Naive thymus-derived CD4-positive, alpha-beta T cell (primary cell): ENCODE measurements at places on chromosomes 1 and 21. TPM values are rescaled to one million over a fixed set of nuclear protein-coding genes. Genes with fewer than 3 reads are reported as not detected.

DNA sequence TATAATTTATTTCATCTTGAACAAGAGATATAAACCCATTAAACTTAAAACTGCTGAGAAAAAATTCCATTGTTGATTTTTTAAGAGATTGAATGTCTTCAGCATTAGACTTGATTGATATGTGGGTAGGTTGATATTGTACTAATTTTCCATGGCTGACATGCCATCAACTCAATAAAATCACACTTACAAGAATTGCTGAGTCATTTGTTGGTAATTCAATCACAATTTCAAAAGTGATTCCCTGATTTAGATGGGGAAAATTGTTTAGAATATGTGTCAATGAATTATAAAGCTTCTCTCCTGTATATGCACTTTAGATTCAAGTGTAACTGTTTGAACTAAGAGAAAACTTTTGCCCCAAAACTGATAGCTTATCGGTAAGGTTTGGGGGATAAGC lies 223.5 kb upstream of the NCAM2 start:
- H3K4me1 ChIP-seq: no peaks in the 10 kb centered on the region
- H3K36me3 ChIP-seq: no peaks in the 10 kb centered on the region
- no peak overlapping the region for H3K4me3 ChIP-seq
- H3K27ac ChIP-seq: no peak overlapping the region
- no peaks in the 10 kb centered on the region for H3K27me3 ChIP-seq

DNA sequence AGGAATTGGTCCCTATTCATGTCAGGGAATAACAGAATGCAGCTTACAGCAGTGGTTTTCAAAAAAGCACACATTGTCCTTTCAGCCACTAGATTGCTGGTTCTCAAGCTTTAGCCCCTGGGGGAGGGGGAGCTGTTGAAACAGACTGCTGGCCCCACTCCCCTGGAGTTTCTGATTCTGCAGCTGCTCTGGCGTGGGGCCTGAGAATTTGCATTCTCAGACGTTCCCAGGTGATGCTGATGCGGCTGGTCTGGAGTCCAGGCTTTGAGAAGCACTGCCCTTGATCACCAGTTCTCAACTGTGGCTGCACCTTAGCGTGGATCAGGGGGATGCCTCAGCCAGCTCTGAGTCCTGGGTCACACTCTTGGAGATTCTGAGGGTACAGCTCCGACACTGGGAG lies 62.7 kb upstream of the LAPTM5 start:
- no peaks in the 10 kb centered on the region for H3K36me3 ChIP-seq
- H3K27me3 ChIP-seq: peaks cover 9% of the 10 kb centered on the region
- no peak for DNase-seq
- no peak overlapping the region for H3K27ac ChIP-seq
- peaks cover 10% of the 10 kb centered on the region for H3K4me1 ChIP-seq

DNA sequence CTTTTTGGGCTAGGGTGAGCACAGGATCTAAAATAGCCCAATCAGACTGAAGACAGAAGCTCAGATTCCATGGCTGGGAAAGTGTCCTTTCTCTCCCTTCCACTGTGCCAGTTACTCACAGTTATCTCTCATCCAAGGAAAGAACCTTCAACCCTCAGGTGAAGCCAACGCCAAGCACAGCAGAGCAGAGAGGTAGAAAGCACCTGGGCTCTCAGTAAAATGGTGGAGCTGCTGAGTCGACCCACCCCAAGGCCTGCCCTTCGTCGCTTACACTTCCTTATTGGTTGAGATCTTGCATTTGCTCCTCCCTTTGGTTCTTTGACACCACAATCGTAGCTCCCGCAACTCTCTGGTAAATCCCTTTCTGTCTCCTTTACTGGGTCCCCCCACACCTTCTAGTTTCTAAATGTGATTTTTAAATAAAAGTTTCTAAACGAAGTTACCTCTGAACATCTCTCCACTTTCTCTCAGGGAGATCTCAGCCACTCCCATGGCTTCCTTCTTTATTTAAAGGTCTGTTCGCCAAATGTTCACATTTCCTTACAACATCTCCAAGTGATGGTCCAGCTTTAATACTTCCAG lies 27.5 kb upstream of the SLC30A1 start:
- peak overlapping the region; percentile 46 for H3K4me3 ChIP-seq
- H3K36me3 ChIP-seq: no peaks in the 10 kb centered on the region
- peak overlapping the region; percentile 24 for H3K27ac ChIP-seq
- DNase-seq: peak; percentile 20
- no peaks in the 10 kb centered on the region for H3K27me3 ChIP-seq
- H3K4me1 ChIP-seq: peaks cover 5% of the 10 kb centered on the region

GRCh38 chr1:70896224-70896623 lies 151.4 kb downstream of the PTGER3 start:
- DNase-seq: no peak
- no peaks in the 10 kb centered on the region for H3K27me3 ChIP-seq
- no peak overlapping the region for H3K4me3 ChIP-seq
- H3K4me1 ChIP-seq: no peaks in the 10 kb centered on the region
- H3K36me3 ChIP-seq: no peaks in the 10 kb centered on the region
- no peak overlapping the region for H3K27ac ChIP-seq

- no peak for DNase-seq
- H3K4me3 ChIP-seq: no peak overlapping the region
- no peaks in the 10 kb centered on the region for H3K36me3 ChIP-seq
- H3K27me3 ChIP-seq: no peaks in the 10 kb centered on the region
These were observed 750 bp upstream of the PTGFRN start for GRCh38 chr1:116908820-116909511.

Gene HPDL
- total RNA-seq: 0.68 TPM

- DNase-seq: no peak
- no peaks in the 10 kb centered on the region for H3K36me3 ChIP-seq
- no peaks in the 10 kb centered on the region for H3K4me1 ChIP-seq
- no peaks in the 10 kb centered on the region for H3K27me3 ChIP-seq
- H3K27ac ChIP-seq: no peak overlapping the region
- H3K4me3 ChIP-seq: no peak overlapping the region
These were observed 13.0 kb downstream of the INAVA start for GRCh38 chr1:200907611-200908097.

GRCh38 chr1:12540580-12541273 lies 77.3 kb downstream of the DHRS3 start:
- no peak overlapping the region for H3K4me3 ChIP-seq
- no peak overlapping the region for H3K27ac ChIP-seq
- H3K4me1 ChIP-seq: no peaks in the 10 kb centered on the region
- DNase-seq: no peak

Gene COL18A1
- total RNA-seq: 8.3 and 9.0 TPM in 2 replicates

DNA sequence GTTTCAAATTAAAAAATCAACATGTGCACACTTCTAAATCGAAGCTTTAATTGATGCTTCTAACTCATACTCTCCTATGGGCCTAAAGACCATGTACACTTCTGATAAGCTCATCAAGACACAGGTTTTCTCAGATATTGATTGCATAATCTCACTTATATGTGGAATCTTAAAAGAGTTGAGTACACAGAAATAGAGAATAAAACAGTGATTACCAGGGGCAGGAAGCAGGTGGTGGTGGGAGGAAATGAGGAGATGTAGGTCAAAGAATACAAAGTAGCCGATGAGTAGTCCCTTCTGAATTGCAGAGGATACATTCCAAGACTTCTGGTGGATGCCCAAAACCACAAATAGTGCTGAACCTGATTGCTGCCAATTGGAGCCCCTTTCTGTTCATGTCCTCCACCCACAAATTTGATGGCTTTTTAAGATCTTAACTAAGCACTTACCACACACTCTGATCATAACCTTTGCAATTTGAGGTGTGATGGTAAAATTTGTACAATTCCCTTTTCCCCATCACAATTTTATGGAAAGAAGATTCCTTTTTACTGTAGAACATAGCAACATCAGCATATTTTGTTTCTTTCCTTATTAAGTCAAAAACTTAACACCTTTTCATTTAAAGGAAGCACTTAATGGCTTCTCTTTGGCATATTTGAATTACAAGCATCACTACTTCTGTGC lies 3.3 kb upstream of the CD1B start:
- H3K4me1 ChIP-seq: no peaks in the 10 kb centered on the region
- DNase-seq: no peak
- no peak overlapping the region for H3K27ac ChIP-seq
- H3K27me3 ChIP-seq: no peaks in the 10 kb centered on the region
- H3K4me3 ChIP-seq: no peak overlapping the region
- H3K36me3 ChIP-seq: no peaks in the 10 kb centered on the region

DNA sequence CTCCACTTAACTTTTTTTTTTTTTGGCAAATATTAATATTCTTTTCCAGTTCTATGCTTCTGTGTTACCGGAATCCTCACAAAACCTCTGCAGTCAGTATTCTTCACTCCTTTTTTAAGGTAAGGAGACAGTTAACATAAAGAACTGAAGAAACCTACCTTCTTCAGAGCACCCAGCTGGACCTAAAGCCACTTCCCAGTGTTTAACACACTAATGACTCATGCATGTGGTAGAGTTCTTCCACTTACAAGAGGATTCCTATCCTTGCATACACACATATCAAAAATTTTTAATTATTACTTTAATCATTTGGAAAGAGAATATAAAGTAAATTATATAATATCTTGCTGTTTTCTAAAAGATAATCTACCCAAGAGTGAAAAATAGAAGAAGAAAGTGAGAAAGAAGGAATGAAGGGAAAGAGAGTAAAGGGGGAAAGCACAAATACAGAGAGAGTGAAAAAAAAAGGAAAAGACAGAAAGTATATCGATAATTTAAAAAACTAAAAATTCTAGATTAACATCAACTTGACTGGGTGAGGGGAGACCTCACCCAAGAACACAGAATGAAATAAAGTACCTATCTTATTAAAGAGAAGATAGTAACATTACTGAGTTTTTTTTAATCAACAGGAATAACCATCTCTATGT lies 54.9 kb downstream of the ENAH start:
- no peaks in the 10 kb centered on the region for H3K27me3 ChIP-seq
- DNase-seq: no peak
- no peaks in the 10 kb centered on the region for H3K4me1 ChIP-seq
- no peaks in the 10 kb centered on the region for H3K36me3 ChIP-seq
- H3K27ac ChIP-seq: no peak overlapping the region

Gene KAZN
- 0.27 TPM for total RNA-seq

Gene TAS1R3
- total RNA-seq: 1.1 TPM

GRCh38 chr1:71414179-71414578 lies 333.3 kb upstream of the ZRANB2 start:
- H3K27ac ChIP-seq: no peak overlapping the region
- H3K27me3 ChIP-seq: no peaks in the 10 kb centered on the region
- H3K4me1 ChIP-seq: no peaks in the 10 kb centered on the region
- H3K36me3 ChIP-seq: no peaks in the 10 kb centered on the region
- H3K4me3 ChIP-seq: no peak overlapping the region

Gene PLA2G2F
- not detected for total RNA-seq

Gene EPHX1
- total RNA-seq: 2.0 TPM

Gene PGBD5
- total RNA-seq: not detected

GRCh38 chr1:204294357-204294756 lies 65.4 kb downstream of the PLEKHA6 start:
- no peaks in the 10 kb centered on the region for H3K36me3 ChIP-seq
- no peak overlapping the region for H3K27ac ChIP-seq
- H3K4me3 ChIP-seq: no peak overlapping the region
- no peak for DNase-seq
- no peaks in the 10 kb centered on the region for H3K4me1 ChIP-seq
- no peaks in the 10 kb centered on the region for H3K27me3 ChIP-seq

Gene LRRC53
- not detected for total RNA-seq

- no peaks in the 10 kb centered on the region for H3K27me3 ChIP-seq
- H3K4me3 ChIP-seq: no peak overlapping the region
- no peaks in the 10 kb centered on the region for H3K4me1 ChIP-seq
- no peak overlapping the region for H3K27ac ChIP-seq
- no peaks in the 10 kb centered on the region for H3K36me3 ChIP-seq
These were observed 264.0 kb downstream of the ADGRL2 start for GRCh38 chr1:82064691-82065090.

- no peak overlapping the region for H3K27ac ChIP-seq
- DNase-seq: no peak
- no peak overlapping the region for H3K4me3 ChIP-seq
- H3K27me3 ChIP-seq: no peaks in the 10 kb centered on the region
These were observed 24.6 kb downstream of the MAPKAPK2 start for GRCh38 chr1:206709322-206709721.

DNA sequence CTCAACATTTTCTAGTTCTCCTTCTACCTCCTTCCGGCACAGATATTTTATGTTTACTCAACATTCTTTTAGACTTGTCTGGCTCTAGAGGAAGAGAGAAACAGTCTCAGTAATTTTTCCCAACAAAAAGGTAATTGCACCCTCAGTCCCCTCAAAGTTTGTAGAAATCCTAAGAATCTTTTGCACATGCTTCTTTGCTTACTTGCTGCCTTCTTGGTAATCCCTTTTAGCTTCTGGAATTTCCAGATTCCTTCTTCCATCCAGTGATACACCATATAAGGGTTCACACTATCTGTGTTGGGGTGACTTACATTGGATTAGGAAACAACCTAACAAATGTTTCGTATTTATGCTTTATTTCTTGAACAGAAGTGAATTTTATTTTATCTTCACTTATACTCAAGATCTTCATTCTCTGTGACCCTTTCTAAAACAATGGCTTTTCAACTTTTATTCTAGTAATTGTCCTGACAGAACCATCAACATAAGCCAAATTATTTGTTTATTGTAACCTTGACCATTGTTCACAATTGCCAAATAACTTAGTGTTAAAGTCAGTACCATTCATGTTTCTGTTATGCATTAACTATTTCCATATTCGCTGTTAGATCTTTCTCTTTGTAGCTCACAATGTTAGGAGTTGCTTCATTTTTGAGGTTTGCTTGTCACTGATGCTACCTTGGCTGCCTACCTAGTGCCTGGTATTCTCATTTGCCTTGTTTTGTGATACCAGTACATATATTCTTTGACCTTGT lies 238.1 kb downstream of the HMCN1 start:
- no peaks in the 10 kb centered on the region for H3K4me1 ChIP-seq
- DNase-seq: no peak
- no peaks in the 10 kb centered on the region for H3K27me3 ChIP-seq
- H3K4me3 ChIP-seq: no peak overlapping the region
- H3K27ac ChIP-seq: no peak overlapping the region
- H3K36me3 ChIP-seq: no peaks in the 10 kb centered on the region

DNA sequence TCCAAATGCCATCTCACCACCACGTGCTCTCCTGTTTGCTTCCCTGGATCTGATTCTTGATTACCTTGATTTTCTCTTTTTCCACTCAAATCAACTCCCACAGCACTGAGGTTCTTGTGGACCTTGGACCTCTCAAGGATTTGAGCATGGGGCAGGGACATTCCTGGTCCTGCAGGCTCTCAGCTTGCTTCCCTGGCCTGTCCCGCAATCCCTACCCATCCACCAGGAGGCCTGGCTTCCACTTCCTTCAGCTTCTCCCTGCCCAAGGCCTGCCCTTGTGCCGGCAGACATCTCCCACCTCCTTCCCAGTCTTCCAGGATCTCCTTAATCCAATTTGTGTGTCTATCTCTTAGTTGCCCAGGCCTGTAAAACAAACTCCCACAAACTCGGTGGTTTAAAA lies 21.6 kb downstream of the PLA2G2A start:
- H3K4me3 ChIP-seq: no peak overlapping the region
- H3K36me3 ChIP-seq: no peaks in the 10 kb centered on the region
- no peaks in the 10 kb centered on the region for H3K4me1 ChIP-seq
- H3K27ac ChIP-seq: no peak overlapping the region
- DNase-seq: no peak
